ENCODE measurements at places on chromosomes 3 and 15. TPM values are rescaled to one million over a fixed set of nuclear protein-coding genes. Genes with fewer than 3 reads are reported as not detected.
A peak's percentile ranks its signal among the peaks of the same experiment; 100 is the strongest.

CLDN16 gene
- total RNA-seq, result under 0.01 TPM

ACTC1 gene
- total RNA-seq, result not detected

DNA sequence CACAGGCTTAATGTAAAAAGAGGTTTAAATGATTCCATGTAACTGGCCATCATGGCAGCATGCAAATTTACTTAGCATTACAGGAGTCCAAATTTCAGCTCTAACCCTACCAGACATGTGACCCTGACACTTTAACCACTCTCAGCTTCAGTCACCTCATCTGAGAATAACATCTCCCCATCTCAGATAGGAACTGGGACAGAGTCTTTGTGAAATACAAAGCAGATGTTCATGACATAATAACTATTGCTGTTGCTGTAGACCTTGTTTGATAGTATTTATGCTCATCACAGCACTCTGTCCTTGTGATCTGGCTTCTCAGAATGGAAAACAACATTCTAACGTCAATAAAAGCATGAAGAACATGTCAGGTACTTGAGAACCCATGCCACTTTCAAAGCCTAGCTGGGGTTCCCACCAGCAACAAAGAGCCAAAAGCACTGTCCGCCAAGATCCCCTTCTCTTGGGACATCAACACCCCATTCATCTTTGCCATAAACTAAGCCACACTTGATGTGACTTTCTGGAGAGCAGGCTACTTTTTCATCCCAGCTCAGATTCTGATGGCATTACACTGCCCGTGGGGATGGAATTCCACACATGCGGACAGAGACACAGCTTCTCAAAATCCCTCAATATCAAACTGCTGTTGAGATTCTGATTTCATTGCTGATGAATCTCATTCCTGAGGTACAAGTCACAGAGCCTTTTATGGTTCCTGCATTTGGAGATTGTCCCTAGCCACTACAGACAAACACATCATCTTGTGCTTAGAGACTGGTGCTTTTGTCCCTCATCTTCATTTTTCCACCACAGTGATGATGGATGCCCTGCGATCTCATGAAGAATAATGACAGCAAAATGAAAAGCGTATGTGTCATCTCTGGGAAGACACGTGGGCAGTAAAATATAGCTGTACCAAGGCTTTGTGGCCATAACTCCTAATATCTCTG is 202.7 kb downstream of the TNIK start:
- no peak for DNase-seq

GRCh38 chr3:25040748-25041147 is 387.3 kb upstream of the RARB start:
- DNase-seq, result peak; percentile 42

DNA sequence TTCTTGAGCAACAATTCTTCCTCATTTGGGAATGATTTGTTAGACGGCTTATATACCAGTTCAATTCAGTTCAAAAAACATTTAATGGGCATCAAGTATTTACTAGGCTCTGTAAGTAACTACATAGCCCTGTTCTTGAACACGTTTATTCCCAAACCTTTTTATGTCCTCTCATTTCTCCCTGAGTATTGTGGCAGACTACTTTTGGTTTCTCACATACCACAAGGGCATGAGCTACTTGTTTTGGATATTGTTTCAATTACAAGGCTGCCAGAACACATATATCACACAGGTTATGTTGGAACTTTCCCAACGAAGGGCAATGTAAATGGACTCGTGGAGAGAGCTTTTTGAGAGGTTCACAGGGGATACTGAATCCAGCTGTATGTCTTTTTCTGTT is 363.8 kb upstream of the NAALADL2 start:
- no peak for DNase-seq
